ENCODE measurements at places on chromosomes 5 and 9. TPM values are rescaled to one million over a fixed set of nuclear protein-coding genes. Genes with fewer than 3 reads are reported as not detected.

The PPP3R2 gene
- total RNA-seq: not detected

DNA sequence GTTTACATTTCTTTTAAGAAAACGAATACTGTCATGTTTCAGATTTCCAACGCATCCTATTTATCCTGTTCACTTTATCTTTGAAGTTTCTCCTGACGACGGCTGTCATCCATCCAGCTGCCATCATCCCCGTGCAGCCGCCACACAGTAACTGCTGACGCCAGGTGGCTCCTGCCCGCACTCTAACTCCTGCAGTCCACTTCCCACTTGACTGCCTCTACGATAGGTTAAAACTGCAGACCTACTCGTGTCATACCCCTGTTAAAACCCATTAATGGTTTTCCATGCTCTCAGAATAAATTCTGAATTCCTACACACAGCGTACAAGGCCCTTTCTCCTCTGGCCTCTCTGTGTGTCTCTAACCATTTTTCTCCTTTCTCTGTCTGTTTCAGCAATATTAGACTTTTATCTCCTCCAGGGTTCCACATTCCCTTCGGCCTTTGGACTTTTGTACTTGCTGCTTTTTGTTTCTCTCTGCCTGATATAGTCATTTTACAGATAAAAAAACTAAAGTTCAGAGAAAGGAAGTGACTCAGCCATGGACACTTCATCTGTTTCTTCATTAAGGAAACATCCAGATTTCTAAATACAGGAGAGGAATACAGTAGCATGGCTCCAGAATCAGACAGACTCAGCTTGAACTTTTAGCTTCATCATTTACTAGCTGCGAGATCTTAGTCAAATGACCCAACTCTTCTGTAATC, 84.9 kb downstream of the ADAMTS12 start:
- no peak for DNase-seq

GRCh38 chr5:10485142-10485795, 43.6 kb downstream of the ROPN1L start:
- DNase-seq: no peak

GRCh38 chr5:115657881-115658233, 32.0 kb upstream of the TMED7 start:
- no peak for DNase-seq

GRCh38 chr5:67659288-67659687, 462.7 kb upstream of the CD180 start:
- no peak for DNase-seq

DNA sequence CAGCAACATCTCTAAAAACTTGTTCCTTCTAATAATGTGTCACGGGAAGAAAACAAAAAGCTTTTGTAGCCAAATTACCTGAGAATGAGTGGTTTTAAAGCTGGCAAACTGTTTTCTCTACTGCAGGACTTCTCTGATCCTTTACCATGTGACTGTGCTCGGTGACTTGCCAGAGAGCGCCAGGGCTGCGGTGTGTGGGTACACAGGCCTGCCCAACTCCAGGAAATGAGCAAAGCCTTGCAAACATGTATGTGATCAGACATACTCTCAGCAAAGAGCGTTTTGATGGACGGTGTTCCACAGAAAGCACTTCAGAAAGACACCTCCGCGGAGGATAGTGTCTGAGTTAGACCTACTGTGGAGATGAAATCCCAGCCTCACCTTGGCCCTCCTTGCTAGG, 157.3 kb downstream of the SPOCK1 start:
- DNase-seq: no peak

- no peak for DNase-seq
Observed at GRCh38 chr5:142685418-142686209, at the start of gene FGF1. Gene FGF1 (minus strand): TSS chr5:142686090. CDS start chr5:142614127, 71,963 bp downstream.

The CCNI2 gene
- total RNA-seq: 0.23 TPM

DNA sequence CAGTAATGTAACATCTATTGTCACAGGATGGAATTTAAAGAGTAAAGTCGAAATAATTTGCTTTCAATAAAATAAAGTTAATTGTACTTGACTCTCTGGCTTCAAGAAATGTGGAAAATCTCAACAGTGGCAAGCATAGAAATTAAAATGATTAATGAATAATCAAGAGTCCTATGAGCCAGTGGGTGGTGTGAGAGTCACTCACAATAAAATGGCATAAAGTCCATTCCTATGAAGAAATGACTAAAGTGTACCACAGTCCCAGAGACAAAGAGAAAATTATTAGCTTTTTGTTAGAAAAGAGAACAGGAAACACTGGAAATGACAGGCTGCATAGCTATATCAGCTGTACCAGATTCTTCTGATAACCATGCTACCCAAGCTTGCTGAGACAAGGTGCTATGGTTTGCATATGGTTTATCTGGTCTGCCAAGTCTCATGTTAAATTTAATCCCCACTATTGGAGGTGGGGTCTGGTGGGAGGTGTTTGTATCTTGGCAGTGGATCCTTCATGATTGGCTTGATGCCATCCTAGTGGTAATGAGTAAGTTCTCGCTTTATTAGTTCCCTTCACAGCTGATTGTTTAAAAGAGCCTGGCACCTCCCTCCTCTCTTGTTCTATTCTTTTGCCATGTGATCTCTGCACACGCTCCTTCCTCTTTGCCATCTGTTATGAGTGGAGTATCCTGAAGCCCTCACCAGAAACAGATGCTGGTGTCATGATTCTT, 647.7 kb upstream of the ITGA1 start:
- no peak for DNase-seq

The CCL21 gene
- total RNA-seq: not detected

DNA sequence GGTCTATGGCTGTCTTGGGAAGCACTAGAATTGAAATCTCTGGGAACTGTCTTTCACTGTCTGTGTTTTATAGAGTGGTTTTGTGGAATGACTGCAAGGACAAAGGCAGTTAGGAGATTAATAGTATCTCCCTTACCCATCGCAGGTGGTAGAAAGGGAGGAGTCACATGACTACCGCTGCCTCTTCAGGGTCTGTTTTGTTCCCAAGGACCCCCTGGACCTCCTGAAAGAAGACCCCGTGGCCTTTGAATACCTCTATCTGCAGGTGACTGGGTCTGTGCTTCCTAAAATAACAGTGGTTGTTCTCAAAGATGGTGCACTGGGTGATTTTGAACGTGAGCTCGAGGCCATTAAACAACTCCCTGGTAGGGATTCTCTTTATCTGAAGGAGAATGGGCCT, 22.8 kb upstream of the TRMT10B start:
- DNase-seq: no peak

The PCDHB8 gene
- total RNA-seq: not detected

GRCh38 chr9:35687972-35688557, 1.7 kb downstream of the TPM2 start:
- no peak for DNase-seq

DNA sequence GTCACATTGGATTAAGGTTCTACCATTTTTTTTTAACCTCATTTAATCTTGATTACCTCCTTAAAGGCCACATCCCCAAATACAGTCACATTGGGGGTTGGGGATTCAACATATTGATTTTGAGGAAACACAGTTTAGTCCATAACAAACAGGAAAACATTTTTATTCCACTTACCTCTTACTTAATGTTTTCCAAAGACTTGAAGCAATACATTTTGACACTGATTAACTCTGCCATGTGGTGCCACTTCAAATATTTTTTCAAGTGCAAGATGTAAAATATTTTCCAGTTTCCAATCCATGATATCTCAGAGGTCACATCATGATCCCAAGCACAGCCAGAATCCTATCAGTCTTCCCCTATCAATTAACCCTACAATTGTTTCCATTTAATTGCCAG, 548.0 kb downstream of the CSNK1G3 start:
- no peak for DNase-seq

The ANKDD1B gene
- total RNA-seq: 0.66 TPM

GRCh38 chr5:11904265-11904906, at the start of gene CTNND2:
Gene CTNND2 (minus strand): TSS chr5:11904446. CDS start chr5:11903853, 593 bp downstream.
- DNase-seq: no peak

GRCh38 chr9:94888775-94889174, 162.3 kb downstream of the AOPEP start:
- no peak for DNase-seq

DNA sequence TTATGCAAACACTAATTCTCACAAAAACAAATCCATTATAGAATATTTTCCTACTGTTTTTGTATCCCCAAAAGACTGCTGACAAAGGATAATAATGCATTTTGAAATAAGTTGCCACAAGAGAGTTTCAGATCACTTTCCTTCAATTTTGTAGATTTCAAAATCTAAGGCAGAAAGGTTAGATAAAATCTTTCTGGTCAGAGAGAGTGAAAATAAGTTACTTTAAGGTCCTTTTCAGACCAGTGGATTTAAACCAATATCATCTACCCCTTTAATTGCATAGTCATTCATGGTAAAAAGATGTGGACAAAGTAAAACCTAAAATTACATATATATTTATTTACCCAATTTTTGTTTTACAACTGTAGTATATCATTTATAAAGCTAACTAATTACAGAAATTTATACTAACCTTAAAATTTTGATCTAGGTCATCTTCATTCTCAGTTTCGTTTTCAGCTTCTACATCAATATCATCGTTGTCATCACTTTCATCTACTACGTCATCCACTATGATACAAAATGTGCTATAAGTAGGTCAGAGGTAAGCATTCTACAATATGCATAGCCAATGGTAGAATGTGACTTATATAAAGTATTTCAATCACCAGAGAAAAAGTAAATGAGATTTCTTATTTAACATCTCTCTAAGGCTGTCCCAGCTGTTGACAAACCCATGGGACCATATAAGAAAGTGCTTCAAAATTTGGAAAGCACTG, 95.7 kb downstream of the AGTPBP1 start:
- no peak for DNase-seq

DNA sequence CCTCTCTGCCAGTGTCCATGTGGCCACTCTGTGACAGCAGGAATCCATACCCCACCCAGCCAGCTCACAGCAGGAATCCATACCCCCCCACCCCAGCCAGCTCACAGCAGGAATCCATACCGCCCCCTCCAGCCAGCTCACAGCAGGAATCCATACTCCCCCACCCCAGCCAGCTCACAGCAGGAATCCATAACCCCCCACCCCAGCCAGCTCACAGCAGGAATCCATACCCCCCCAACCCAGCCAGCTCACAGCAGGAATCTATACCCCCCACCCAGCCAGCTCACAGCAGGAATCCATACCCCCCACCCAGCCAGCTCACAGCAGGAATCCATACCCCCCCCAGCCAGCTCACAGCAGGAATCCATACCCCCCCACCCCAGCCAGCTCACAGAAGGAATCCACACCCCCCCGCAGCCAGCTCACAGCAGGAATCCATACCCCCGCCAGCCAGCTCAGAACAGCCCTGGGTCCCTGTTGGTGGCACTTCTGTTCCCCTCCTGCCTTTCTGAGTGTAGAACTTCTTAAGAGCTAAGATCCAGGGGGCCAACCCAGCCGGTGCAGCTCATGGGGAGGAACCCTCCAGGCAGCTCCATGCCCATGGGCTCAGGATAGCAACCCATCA, 8.4 kb upstream of the RXRA start:
- no peak for DNase-seq

The ECPAS gene
- total RNA-seq: 70.7 TPM

GRCh38 chr5:154215571-154216325, 25.2 kb downstream of the GALNT10 start:
- DNase-seq: no peak

DNA sequence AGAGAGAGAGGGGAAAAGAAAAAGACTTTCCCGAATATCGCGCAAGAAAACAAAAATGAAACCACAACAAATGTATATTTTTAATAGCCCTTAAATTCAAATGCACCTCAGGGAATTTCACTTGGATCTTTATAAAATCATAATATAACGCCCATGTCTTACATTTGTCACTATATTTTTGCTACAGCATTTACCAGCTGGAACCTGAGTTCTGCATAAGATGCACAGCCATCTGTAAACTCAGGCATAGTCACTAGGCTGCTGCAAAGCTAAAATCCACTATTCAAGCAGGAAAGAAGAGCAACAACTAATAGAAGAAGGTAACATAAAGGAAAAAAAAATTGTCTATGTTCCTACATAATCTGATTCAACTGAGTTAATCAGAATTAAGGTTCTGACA, 30.6 kb upstream of the SLCO6A1 start:
- DNase-seq: no peak

The GABRA1 gene
- total RNA-seq: not detected

DNA sequence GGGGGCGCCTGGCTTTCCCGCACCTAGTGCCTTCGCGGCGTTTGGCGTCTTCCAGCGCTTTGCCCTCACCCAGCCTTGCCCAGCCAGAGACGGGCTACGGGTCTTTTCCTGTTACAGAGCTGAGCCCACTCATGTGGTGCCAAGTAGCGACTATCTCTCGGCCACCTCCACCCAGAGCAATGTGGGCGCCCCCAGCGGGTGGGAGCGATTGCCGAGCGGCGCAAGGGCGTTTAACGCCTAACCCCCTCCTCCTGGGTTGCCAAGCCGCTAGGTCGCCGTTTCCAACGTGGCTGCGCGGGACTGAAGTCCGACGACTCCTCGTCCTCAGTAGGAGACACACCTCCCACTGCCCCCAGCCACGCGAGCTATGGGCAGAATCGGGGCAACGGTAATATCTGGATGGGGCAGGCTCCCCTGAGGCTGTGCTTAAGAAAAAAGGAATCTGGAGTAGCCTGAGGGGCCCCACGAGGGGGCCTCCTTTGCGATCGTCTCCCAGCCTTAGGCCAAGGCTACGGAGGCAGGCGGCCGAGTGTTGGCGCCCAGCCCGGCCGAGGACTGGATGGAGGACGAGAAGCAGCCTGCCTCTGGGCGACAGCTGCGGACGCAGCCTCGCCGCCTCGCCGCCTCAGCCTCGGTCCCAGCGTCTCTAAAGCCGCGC, 5.8 kb downstream of the TLX3 start:
- no peak for DNase-seq

The NACC2 gene
- 21.2 TPM for total RNA-seq

The CDH10 gene
- total RNA-seq: not detected

GRCh38 chr5:45411971-45412612, 284.1 kb downstream of the HCN1 start:
- DNase-seq: no peak

GRCh38 chr5:105132581-105132980, 1570.0 kb upstream of the NUDT12 start:
- DNase-seq: no peak

DNA sequence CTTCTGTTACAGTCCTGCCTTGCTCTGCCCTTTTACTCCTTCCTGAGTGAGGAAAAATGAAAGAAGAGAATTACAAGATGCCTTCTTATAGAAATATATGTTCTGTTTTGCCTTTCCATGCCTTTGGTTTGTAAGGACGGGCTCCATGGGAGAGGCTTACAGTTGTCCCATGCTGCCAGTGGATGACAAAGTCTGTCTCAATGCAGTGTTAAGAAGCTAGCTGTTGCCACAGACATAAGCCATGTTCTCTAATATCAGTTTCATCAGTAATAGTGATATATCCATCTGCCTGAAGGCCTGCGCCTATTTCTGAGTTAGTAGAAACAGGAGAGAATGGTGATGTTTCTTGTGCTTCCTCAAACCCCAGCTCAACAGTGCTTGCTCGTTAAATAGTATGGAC, 27.8 kb downstream of the C5orf22 start:
- no peak for DNase-seq

Data from natural killer cell (primary cell).